ENCODE measurements at places on chromosomes 11 and 22. TPM values are rescaled to one million over a fixed set of nuclear protein-coding genes. Genes with fewer than 3 reads are reported as not detected.
A peak's percentile ranks its signal among the peaks of the same experiment; 100 is the strongest.

- peaks cover 5% of the 10 kb centered on the region for H3K4me1 ChIP-seq
- H3K36me3 ChIP-seq: no peaks in the 10 kb centered on the region
- H3K27me3 ChIP-seq: no peaks in the 10 kb centered on the region
- H3K4me3 ChIP-seq: no peak overlapping the region
- no peak overlapping the region for H3K27ac ChIP-seq
- no peak for DNase-seq
Measured at GRCh38 chr11:123450623-123451022, 20.6 kb downstream of the GRAMD1B start.

RAB38 gene
- 13.6 TPM for total RNA-seq

GRCh38 chr22:45096256-45096907, 67.3 kb upstream of the NUP50 start:
- no peak overlapping the region for H3K4me3 ChIP-seq
- no peaks in the 10 kb centered on the region for H3K36me3 ChIP-seq
- H3K27ac ChIP-seq: no peak overlapping the region

DNA sequence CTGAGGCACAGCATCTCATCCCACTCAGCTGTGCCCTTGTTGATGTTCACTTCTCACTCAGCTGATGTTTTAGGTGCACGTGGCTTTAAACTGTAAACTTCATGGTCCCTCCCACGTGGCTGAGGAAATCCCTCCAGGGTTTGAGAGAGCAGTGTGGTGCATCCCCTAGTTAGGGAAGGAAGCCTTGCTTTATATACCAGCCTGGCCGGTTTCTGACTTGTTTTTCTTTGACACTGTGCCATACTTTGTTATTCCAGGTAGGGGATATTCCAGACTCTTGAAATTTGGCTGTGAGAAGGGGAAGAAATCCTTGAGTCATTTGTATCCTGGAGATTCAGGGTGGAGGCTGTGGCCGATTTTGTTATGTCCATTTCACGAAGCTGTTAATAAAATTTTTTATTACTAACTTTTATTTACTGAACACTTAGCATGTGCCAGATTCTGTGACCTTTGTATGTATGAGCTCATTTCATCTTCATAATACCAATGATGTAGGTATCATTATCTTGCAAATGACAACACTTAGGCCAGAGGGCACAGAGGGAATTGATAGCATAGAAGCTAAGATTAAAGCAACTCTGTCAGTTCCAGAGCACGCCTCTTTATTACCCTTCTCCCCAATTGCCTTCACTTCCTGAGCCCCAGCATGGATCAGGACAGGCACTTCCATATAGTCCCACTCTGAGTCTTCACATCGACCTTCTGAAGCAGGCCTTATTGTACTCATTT, 116.6 kb downstream of the NAV2 start:
- no peaks in the 10 kb centered on the region for H3K27me3 ChIP-seq
- H3K36me3 ChIP-seq: peaks cover 11% of the 10 kb centered on the region
- no peak overlapping the region for H3K27ac ChIP-seq
- no peak overlapping the region for H3K4me3 ChIP-seq
- DNase-seq: peak; percentile 31
- no peaks in the 10 kb centered on the region for H3K4me1 ChIP-seq

DNA sequence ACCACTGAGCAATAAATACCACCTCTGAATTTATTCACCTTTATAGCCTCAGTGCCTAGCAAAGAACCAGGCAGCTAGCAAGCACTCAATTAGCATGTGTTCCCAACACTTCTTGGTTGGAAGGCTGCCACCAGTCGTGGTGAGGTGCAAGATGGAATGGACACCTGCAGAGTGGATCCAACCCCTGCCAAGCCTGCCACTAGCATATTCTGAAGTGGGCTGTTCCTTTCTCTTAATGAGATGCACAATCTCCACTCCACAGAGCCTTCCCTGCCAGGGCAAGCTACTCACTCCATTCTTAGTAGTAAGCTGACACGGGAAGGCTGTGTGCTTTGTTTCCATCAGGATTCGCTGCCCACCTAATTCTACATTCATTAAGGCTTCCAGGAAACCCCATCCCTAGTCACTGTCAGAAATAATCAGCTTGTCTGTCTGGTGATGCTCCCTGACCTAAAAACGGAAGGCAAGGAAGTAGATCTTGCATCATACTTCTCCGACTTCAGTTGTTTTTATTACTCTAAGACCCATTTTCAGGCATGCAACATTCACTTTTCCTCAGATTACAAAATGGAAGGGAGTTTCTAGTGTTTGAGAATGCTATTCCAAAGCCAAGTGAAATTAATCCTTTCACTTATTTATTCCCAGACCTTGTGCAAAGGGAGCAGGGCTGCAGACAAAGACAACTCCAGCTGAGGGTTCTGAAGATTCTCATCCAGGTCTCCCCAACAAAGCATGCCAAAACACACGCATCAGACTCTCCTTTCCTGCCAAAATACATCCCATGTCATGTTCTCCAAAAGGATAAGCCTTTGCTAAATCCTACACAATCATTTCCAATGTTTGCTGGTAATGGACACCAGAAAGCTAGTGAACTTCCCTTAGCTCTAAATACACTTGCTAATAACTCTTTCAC, 128.0 kb downstream of the TENM4 start:
- no peaks in the 10 kb centered on the region for H3K27me3 ChIP-seq
- H3K4me1 ChIP-seq: no peaks in the 10 kb centered on the region
- no peak for DNase-seq

DNA sequence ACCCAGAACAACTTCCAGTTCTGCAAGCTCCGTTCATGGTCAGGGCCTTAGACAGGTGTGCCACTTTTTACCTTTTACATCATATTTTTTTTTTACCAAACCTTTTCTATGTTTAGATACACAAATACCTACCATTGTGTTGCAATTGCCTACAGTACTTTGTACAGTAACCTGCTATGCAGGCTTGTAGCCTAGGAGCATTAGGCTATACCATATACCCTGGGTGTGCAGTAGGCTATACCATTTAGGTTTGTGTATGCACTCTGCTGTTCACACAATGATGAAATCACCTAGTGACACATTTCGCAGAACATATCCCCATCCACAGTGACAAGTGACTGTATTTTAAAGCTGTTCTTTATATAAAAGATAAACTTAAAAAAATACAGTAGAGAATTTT, 29.6 kb downstream of the APIP start:
- H3K4me3 ChIP-seq: no peak overlapping the region
- no peaks in the 10 kb centered on the region for H3K27me3 ChIP-seq
- DNase-seq: no peak

ANO5 gene
- total RNA-seq: 2.8 TPM

DNA sequence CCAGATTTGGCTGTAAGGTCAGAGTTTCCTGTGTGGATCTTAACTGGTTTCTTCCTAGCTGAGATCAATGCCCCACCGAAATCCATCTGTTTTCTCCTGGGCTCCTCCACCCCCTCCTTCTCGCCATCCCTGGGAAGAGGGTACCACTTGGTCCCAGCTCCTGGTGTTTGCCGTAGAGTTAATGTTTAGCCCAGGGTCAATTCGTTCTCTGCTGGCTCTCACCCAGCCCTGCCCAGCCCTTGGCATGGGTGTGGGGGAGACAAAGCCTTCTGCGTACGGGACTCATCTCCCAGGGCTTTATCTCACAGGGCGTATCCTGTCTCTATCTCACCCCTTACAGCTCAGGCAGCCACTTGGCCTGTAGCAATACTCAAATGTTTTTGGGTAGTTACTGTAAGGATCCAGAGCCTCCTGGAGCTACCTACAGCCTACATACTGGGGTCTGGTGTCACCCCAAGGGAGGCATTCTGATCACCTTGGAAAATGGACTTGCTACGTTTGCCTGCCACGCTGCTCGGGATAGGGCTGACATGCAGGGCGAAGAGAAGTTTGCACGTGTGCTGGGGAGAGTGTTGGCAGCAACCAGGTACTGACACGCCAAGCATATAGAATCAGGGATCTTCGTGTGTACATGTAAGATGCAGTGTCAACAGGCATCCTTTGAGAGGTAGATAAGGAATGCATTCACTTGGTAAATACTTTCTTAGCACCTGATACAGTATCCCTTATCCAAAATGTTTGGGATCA, 66.1 kb downstream of the SCN3B start:
- no peaks in the 10 kb centered on the region for H3K4me1 ChIP-seq
- H3K4me3 ChIP-seq: no peak overlapping the region
- no peak for DNase-seq
- H3K27ac ChIP-seq: no peak overlapping the region
